T-helper 2 cell treated with Interferon-gamma antibody and Interleukin-4, amounts not matched to agents 100 ng/mL and 5 ng/mL, for 36 hours (primary cell): ENCODE measurements at places on chromosomes 5 and 9. TPM values are rescaled to one million over a fixed set of nuclear protein-coding genes. Genes with fewer than 3 reads are reported as not detected.

Gene NSA2
- total RNA-seq: 71.9 and 72.4 TPM in 2 replicates

Gene NREP
- total RNA-seq: 25.8 and 30.3 TPM in 2 replicates

Gene PTPN3
- 0.61 and 1.0 TPM in 2 replicates for total RNA-seq

Gene LRRC26
- total RNA-seq: not detected in 2 replicates

Gene NMUR2
- not detected in 2 replicates for total RNA-seq

Gene SPINK7
- total RNA-seq: not detected in 2 replicates

Gene TTC16
- total RNA-seq: 0.27 and 0.32 TPM in 2 replicates

Gene IGFBPL1
- total RNA-seq: 0.20 TPM in 1 of 2 replicates, not detected in the other

Gene BRD3
- total RNA-seq: 29.8 and 37.9 TPM in 2 replicates

Gene ZMYND19
- total RNA-seq: 40.1 and 42.6 TPM in 2 replicates

Gene WNK2
- 0.14 and 0.16 TPM in 2 replicates for total RNA-seq

Gene ANGPTL2
- total RNA-seq: not detected in 2 replicates

Gene PLAC8L1
- 1.1 TPM in 1 of 2 replicates, not detected in the other for total RNA-seq

Gene UBTD2
- 11.1 and 11.8 TPM in 2 replicates for total RNA-seq

Gene SLCO6A1
- not detected in 2 replicates for total RNA-seq

Gene KCNT1
- not detected in 2 replicates for total RNA-seq

Gene RLN2
- total RNA-seq: 1.4 and 1.8 TPM in 2 replicates

Gene EXOSC3
- 76.6 and 87.0 TPM in 2 replicates for total RNA-seq

Gene ADAMTS19
- not detected in 2 replicates for total RNA-seq

Gene MRNIP
- 18.7 and 21.0 TPM in 2 replicates for total RNA-seq

Gene ACTBL2
- not detected in 2 replicates for total RNA-seq

Gene AGXT2
- total RNA-seq: not detected in 2 replicates

Gene SLC45A2
- 0.14 and 0.23 TPM in 2 replicates for total RNA-seq

Gene CCDC192
- not detected in 2 replicates for total RNA-seq

Gene PCA3
- not detected in 2 replicates for total RNA-seq

Gene KCNV2
- total RNA-seq: not detected in 2 replicates

Gene BTNL8
- total RNA-seq: not detected in 2 replicates

Gene TMC1
- not detected in 2 replicates for total RNA-seq

Gene FCN2
- not detected in 2 replicates for total RNA-seq

Gene ACOT12
- total RNA-seq: not detected in 2 replicates

Gene IFNK
- total RNA-seq: not detected in 2 replicates

Gene C7
- total RNA-seq: not detected in 2 replicates

Gene FOXD4L6
- not detected in 2 replicates for total RNA-seq

Gene CTXN3
- not detected in 2 replicates for total RNA-seq

Gene PCDHGA5
- total RNA-seq: 0.41 and 0.55 TPM in 2 replicates

Gene CDH9
- total RNA-seq: not detected in 2 replicates

Gene NR6A1
- 0.25 and 0.50 TPM in 2 replicates for total RNA-seq

Gene PFN3
- total RNA-seq: not detected in 2 replicates
